ENCODE measurements at places on chromosomes 4 and X. TPM values are rescaled to one million over a fixed set of nuclear protein-coding genes. Genes with fewer than 3 reads are reported as not detected.

DNA sequence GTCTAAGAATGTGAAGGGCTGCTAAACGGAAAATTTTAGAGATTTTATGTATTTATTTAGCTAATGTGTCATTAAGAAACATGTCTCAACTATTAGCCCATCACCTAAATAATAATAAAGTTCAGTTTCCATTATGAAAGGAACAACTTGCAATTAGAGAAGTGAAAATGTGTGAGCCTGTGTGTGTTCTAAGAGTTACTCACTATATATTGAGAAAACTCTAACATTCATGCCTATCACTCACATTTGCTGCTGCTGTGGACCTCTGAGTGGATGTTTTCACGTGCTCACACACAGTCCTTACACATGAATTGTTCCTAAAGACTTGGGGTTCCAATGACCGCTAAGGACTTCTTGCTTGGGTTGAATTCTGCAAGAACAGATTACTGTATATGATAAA lies 364.0 kb downstream of the TMA16 start:
- DNase-seq, result no peak

GRCh38 chrX:98194036-98194435 lies 1310.3 kb downstream of the RPA4 start:
- DNase-seq, result no peak

DNA sequence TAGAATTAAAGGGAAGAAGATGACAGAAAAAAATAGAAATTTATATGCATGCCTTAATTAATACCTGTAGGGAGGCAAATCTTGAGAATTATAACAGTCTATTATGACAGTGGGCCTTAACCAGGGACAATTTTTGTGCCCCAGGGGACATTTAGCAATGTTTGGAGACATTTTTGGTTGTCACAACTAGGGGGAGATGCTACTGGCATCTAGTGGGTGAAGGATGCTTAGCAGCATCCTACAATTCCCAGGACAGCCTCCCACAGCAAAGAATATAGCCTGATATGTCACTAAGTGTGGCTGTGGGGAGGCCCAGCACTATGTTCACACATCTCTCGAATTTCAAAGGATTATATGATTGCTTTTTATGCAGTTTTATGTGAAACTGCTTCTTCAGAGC lies 10.5 kb downstream of the GPR82 start:
- no peak for DNase-seq

Gene PRR32
- total RNA-seq, result not detected

Gene ADAMTS3
- total RNA-seq, result 2.3 TPM

Gene PPP1R2C
- total RNA-seq, result not detected

Gene RBM41
- 22.7 TPM for total RNA-seq

Gene MUC7
- not detected for total RNA-seq

Gene HS3ST1
- total RNA-seq, result 3.2 TPM

Measured in sciatic nerve (tissue), 2 donors.